Spinal cord (tissue), 10 donors: ENCODE measurements at places on chromosomes 6 and 20. TPM values are rescaled to one million over a fixed set of nuclear protein-coding genes. Genes with fewer than 3 reads are reported as not detected.

DNA sequence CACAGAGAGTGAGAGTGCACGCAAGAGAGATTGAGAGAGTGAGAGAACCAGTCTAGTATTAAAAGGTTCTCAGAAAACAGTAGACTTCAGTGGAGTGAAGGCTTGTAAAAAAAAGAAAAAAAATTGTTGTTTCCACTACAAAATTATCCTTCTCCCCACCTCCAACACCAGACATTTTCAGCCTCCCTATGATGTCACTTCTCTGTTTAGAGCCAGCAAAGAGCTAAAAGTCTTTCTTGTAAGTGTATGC is 77.8 kb downstream of the BACH2 start:
- DNase-seq = no peak

DNA sequence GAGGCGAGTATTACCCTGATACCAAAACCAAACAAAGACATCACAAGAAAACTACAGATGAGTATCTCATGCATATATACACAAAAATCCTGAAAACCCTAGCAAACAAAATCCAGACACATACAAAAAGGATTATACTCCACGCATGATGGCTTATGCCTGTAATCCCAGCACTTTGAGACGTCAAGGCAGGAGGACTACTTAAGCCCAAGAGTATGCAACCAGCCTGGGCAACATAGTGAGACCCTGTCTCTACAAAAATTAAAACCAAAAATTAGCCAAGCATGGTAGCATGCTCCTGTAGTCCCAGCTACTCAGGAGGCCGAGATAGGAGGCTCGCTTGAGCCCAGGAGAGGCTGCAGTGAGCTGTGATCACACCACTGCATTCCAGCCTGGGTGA is 32.4 kb downstream of the TRPC4AP start:
- DNase-seq = no peak

GRCh38 chr20:58660855-58661597 is 9.9 kb downstream of the STX16 start:
- no peak for DNase-seq

- DNase-seq = peak; percentile 31
Measured at GRCh38 chr6:138484018-138484731, 15.1 kb downstream of the NHSL1 start.

GRCh38 chr6:49300911-49301310 is 162.1 kb downstream of the MMUT start:
- DNase-seq = no peak

GRCh38 chr6:39466631-39467030 is 144.1 kb upstream of the KCNK16 start:
- DNase-seq = no peak

GRCh38 chr6:5208057-5208456 is 52.7 kb downstream of the LYRM4 start:
- DNase-seq = no peak

DNA sequence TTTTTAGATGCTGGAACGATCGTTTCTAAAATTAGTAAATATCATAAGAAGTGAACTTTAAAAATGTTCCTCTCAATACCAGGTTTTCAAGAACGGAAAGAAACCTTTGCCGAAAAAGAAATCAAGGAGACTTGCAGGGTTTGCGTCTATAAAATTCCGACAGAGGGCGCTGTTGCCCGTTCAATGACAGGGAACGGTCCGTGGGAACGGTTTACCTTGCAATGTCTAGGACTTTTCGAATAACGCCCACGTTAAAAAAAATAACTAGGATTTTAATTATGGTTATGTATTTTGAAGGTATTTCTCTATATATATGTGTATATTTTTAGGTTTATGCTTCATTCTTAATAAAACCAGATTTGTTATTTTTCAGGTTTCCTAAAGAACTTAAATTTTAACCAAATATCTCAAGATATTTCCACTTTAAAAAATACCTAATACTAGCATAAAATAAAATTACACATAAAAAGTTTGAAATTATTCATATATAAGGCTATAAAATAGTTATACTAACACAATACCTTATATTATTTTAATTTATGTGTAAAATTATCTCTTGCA is 2.5 kb upstream of the TFAP2B start:
- peak; percentile 83 for DNase-seq

- no peak for DNase-seq
Measured at GRCh38 chr6:135493218-135493961, 4.2 kb downstream of the AHI1 start.

DNA sequence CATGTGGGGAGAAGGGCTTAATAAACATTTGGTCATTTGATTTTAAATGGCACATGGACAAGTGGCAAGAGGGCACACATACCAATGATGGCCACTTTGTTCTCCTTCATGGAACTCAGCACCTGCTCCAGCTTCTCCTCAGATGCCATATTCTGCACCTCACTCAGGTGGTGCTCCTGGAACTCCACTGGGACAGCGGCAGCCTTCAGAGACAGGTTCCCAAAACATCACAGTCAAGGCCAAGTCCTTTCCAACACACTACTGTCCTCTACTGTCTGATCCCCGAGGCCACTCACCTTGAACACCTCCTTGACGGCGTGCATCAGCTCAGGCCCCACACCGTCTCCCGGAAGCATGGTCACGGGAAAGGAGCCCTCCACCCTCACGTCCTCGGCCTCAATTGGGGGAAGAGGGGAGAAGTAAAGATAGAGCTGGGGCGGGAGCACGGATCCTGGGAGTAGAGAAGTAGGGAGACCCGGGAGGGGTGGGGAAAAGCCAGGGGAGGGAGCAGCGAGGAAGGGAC is 591 bp downstream of the IDH3B start:
- DNase-seq = no peak

- no peak for DNase-seq
Measured at GRCh38 chr6:2885967-2886735, 17.0 kb downstream of the SERPINB9 start.

DNA sequence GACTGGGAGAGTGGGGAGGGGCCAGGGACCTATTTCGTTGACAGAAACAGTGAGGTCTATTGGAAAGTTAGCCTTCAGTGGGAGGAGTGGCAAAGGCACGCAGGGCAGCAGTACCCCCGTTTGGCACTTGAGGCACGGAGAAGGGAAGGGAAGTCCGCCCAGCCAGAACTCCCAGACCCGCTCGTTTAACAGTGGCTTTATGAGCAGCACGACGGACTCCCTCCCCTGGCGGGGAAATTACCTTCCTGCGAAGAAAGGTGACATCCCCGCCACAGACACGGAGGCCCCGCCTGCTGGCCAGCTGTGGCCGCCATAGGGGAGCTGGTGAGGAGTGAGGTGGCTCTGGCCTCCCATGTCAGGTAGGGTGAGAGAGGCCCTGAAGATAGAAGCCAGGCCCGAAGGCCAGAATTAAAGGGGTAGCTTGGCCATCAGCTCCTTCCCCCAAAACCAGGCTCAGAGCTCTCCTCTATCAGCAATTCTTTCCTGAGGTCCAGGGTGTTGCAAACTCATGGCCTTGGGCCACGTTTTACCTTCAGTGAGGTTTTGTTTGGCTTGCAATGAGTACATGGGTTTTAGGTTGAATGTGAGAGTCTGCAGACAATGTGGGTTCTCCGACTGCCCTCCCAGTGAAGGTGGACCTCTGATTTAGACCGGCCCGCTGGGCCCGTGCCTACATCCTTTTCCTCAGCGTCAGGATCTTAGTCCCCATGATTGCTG is 123.7 kb downstream of the MRPL14 start:
- DNase-seq = no peak

GRCh38 chr6:26187981-26188635 is 100.9 kb downstream of the HFE start:
- DNase-seq = no peak

DNA sequence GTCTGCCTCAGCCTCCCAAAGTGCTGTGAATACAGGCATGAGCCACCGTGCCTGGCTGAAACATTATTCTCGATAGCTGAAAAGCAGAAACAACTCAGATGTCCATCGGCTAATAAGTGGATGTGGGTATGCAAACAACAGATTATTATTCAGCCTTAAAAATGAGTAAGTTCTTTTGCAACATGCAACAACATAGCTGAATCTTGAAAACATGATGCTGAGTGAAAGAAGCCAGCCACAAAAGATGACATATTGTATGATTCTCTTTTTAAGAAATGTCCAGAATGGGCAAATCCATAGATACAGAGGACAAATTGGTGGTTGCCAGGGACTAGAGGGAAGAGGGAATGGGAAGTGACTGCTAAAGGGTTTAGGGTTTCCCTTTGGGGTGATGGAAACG is 61.7 kb downstream of the RIOK1 start:
- no peak for DNase-seq

DNA sequence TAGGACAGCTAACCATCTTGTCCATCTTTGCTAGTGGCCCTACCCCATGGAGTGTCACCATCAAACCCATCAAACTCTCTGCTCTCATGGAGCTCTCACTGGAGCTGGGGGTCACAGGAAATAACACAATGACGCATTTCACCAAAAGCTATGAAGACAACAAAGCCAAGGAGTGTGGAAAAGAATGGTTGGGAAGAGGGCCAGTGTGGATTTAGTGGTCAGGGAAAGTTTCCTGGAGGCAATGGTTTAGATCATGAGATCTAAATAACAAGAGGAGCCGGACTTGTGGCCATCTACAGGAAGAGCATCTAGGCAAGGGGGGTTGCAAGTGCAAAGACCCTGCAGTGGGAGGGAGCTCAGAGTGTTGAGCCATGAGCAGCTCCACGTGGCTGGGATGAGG is 189.5 kb downstream of the BMP7 start:
- DNase-seq = no peak

GRCh38 chr20:21391185-21391971 is 5.9 kb downstream of the NKX2-4 start:
- no peak for DNase-seq

- DNase-seq = no peak
Measured at GRCh38 chr20:50140339-50140859, 13.1 kb downstream of the PEDS1 start.

DNA sequence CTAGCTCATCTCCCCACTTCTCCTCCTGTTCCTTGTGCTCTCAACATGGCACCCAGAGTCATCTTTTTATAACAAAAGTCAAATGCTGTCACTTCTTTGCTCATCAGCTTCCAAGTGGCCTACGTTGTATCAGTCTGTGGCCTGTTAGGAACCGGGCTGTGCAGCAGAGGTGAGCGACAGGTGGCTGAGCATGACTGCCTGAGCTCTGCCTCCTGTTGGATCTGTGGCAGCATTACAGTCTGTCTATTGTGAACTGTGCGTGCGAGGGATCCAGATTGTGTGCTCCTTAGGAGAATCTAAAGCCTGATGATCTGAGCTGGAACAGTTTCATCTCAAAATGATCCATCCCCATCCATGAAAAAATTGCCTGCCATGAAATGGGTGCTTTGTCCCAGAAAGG is 129.6 kb downstream of the FNDC1 start:
- DNase-seq = no peak

DNA sequence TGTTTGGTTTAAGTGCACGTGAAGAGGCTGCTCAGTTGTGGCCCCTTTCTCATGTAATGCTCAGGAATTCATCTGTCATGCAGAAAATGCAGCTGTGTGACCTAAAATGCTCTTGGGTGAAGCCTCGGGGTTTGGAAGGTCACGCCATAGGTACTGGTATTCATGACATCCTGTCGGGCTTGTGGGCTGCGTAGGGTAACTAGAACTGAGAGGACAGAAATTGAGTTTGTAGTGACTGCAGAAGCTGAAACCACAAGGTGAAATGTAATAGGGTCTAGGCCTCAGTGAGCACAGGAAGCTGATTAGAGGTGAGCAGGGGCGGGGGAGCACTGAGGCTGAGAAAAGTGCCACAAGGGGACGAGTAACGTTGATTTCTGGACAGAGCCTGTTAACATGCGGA is 128.8 kb downstream of the SOBP start:
- no peak for DNase-seq

DNA sequence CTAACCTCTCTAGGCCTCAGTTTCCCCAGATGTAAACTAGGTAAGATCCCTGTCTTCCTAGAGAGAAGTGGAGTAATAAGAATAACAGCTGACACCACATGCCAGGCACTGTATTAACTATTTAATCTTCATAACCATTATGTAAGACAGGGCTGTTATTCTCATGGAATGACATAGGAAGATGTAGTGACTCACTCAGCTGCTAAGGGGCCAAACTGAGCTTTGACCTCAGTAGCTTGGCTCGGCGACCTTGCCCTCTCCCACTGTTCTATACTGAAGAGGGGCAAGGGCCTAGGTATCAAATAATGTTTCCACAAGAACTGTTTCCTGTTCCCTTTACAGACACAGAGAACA is 2.9 kb upstream of the MDGA1 start:
- DNase-seq = no peak

GRCh38 chr6:103011605-103012004 is 1618.1 kb downstream of the GRIK2 start:
- no peak for DNase-seq

- no peak for DNase-seq
Measured at GRCh38 chr20:39879296-39879695, 809.7 kb downstream of the MAFB start.

DNA sequence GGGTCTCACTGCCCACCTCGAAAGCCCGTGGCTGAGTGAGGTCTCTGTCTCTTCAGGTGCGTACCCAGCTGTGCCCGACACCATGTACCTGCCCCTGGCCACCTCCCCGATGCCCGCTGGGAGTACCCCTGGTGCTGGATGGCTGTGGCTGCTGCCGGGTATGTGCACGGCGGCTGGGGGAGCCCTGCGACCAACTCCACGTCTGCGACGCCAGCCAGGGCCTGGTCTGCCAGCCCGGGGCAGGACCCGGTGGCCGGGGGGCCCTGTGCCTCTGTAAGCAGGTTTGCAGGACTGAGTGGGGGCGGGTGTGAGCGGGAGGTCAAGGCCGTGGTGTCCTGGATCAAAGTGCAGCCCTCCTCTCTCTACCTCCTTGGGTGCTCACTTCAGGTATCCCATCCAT is 4.7 kb downstream of the CCN5 start:
- no peak for DNase-seq

DNA sequence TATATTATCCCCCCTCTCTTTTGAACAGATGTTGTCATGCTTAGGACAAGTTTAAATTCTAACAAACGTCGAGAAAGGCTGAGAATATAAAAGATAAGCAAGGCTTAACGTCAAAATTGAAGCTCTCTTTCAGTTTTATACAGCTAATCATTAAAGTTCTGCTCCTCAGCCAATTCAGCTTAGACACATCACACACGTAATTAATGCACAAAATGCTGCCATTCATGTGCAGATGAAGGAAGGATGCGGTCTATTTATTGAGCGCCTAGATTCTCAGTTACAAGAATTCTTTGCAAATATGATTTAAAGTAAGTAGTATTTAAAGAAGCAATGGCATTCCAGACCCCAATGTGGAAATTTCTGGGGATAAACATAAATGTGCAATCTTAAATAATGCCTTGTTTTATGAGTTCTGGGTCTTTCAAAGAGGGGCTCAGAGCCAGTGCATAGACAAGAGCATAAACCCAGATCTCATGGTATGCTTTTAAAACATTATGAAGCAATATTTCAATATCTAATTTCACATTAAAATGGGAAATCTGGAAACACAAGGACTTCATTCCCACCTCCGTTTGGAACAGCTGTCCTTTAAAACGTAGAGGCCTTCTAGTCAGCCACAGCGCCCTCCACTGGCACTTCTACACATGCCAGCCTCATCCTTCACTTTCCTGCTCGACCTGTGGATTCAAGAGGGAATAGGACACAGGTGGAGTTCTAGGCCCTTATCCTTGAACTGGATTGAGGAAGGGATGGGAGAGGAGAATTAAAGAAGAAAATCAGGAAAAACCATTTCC is 85.8 kb downstream of the LYRM4 start:
- no peak for DNase-seq

- no peak for DNase-seq
Measured at GRCh38 chr6:113599444-113599843, 257.7 kb upstream of the MARCKS start.

The TMX4 gene
- 84.7 TPM for total RNA-seq

The CAGE1 gene
- 0.17 TPM for total RNA-seq

The PRPH2 gene
- total RNA-seq = 9.0 TPM

The ERGIC3 gene
- total RNA-seq = 336 TPM

The SOD2 gene
- total RNA-seq = 124 TPM

The DDO gene
- 0.79 TPM for total RNA-seq

The LY6G6D gene
- total RNA-seq = 1.1 TPM

The KCNK17 gene
- total RNA-seq = 0.66 TPM
